ENCODE measurements at places on chromosomes 4 and X. TPM values are rescaled to one million over a fixed set of nuclear protein-coding genes. Genes with fewer than 3 reads are reported as not detected.

Gene NPNT
- total RNA-seq = 26.1 TPM

Gene MECP2
- 37.7 TPM for total RNA-seq

Gene SRPX
- total RNA-seq = 41.8 TPM

Gene NAP1L3
- total RNA-seq = 160 TPM

Gene MGARP
- total RNA-seq = 1.1 TPM

Gene SMIM10L2A
- total RNA-seq = 11.0 TPM

Gene REELD1
- 0.11 TPM for total RNA-seq

Measured in spinal cord (tissue), 10 donors.